ENCODE measurements at places on chromosomes 7 and 10.

DNA sequence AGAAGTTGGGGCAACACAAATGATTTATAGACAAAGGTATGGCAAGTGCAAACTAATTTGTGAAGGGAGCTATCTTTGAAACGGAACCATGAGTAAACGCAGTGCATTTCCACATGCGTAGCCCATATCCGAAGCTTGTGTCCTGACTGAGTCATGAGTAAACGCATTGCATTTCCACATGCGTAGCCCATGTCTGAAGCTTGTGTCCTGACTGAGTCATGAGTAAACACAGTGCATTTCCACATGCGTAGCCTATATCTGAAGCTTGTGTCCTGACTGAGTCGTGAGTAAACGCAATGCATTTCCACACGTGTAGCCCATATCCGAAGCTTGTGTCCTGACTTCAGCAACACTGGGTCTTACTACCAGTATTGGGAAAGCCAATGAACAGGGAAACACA, 95.0 kb downstream of the CELF2 start:
- DNase-seq, result no peak

- peak; percentile 68 for DNase-seq
Measured at GRCh38 chr7:4830176-4830575, 31.7 kb downstream of the PAPOLB start.

DNA sequence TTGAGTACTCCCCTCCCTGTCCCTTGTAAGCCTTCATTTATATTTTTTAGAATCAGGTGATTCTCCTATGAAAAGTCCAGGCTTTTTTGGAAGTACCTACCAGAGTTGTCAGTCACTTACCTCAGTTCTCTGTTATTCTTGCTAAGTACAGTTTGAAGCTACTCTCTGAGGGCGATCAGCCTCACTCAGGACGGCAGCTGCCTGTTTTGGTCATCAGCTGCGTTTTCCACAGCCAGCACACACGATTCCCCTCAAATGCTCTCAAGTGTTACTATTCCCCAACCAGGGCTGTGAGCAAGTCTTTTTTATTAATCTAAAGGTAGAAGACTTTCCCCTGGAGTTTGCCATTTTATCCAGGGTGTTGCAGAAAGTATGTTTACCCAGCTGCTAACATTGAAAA, 328.6 kb downstream of the SUGCT start:
- DNase-seq, result no peak

DNA sequence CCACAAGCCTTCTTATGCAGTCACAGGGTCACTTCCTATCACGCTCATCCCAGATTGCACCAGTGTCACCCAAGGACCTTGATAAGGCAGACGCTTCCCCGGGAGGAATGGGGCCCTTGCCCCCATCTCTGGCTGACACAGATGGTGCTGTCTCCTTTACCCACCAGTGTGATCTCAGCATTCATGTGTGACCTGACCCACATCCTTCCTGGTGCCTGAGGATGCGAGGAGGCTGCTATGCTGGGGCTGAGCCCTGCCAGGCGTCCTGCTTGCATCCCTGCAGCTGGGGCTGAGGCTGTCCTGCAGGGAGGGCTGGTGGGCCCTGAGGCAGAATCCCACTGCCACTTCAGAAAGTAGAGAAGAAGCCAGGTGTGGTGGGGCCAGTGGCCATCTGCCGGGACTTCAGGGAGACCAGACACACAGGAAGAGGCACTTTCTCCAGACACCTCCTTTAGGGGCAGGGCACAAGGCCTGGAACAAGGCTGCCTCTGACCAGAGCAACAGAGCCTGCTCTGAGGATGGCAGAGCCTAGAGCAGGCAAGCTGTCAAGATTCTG, 35.3 kb downstream of the RASGEF1A start:
- peak; percentile 5 for DNase-seq

- DNase-seq, result no peak
Measured at GRCh38 chr10:14507176-14507575, 176.5 kb upstream of the FRMD4A start.

DNA sequence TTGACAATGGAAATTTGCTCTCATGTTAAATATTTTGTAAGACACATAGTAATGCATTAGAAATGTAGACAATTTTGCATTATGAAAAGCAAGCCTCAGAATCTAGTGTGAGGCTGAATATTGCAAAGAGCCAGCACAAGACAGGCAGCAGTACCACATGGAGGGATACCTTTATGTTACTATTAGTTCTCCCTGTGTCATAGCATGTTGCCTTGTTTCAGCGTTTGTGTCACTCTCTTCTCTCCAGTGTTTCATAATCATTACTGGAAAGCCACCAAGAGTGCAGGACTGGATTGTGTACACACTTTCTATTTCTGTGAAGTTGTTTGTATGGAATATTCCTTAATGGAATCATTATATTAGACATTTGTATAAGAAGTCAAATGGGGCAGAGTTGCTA, 8.5 kb downstream of the AHR start:
- no peak for DNase-seq

All from left ventricle myocardium inferior (tissue), 1 donor.